ENCODE measurements at places on chromosomes 4 and X.
A peak's percentile ranks its signal among the peaks of the same experiment; 100 is the strongest.

- DNase-seq: no peak
These were observed 14.1 kb upstream of the CCNI start for GRCh38 chr4:77089866-77090265.

DNA sequence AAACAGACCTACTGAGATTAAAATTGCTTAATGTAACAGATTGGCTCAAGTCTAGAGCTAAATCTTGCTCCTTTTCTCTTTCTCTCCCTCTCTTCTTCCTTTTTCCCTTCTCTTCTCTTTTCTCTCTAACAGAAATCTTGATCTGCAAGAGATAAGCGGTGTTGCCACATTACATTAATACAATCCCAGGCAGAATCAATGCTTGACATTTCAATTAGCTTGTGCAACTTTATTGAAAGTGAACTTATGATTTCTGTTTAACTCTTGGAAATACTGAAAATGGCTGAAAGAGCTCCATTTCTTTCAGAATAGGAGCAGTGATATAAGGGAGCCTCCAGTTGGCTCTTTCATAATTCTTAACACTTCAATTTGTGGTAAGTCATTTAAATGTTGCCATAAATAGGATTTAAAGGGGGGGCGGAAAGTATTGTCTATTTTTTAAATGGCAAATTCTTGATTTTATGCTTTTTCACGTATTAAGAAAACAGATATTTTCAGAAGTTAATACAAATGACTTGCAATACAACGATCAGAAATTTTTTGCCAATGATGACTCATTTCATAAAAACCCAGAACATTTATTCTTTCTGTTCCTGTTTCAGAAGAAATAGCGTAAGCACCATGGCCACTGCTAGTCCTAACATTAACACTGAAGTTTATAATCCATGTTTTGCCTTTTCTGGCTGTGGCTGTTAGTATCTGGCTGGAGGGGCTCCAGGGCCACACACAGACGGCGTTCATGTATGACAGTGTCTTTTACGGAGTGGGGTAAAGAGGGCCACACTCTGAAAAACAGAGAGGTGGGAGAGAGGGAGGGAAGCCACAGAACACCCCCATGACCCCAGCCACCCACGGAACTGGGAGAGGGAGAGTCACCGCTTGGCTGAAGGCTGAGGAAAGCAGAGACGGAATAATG lies 115.7 kb upstream of the FAT1 start:
- DNase-seq: no peak

- DNase-seq: peak; percentile 84
These were observed at the start of gene SEPTIN6 for GRCh38 chrX:119693040-119693995. Gene SEPTIN6 (minus strand): TSS chrX:119693168. CDS start chrX:119693105, 63 bp downstream.

GRCh38 chrX:6558979-6559378 lies 24.1 kb upstream of the VCX3A start:
- DNase-seq: peak; percentile 80

GRCh38 chr4:123767806-123768205 lies 371.2 kb downstream of the SPRY1 start:
- no peak for DNase-seq

DNA sequence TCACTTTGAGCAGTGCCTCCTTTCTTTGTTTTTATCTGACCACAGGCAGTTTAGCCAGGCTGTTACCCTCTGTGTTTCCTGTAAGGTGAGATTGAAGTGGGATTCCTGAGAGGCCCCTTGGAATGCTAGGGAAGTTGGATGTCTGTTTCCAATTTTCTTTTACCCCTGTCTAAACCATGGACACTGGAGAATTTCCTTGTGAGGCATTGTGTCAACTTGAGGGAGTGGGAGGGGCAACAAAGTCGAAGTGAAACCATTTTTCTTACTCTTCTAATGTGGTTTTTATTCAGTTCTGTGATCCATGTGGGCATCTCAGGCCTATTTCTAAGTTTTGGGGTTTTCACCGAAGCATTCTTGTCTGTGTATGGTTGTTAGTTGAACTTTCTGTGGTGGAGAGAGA lies 296.1 kb upstream of the UGT8 start:
- no peak for DNase-seq

GRCh38 chr4:94455081-94455480 lies 3.3 kb downstream of the PDLIM5 start:
- DNase-seq: no peak

DNA sequence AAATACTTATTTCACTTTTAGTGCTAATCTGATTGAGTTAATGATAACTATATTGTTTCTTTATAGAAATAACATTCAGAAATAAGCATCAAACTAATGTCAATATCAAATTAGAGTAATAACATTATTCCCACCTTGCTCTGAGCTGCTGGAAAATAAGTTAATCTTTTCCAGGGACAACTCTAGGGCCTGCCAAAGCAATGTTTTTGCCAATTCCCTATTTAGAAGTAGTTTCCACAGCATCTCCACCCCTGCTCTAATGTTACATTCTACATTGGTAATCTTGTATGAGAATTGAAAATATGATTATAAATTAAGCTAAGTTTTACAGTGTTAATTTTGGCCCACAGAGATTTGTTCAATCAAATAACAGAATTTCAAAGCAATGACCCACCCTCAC lies 68.3 kb downstream of the REELD1 start:
- no peak for DNase-seq

- DNase-seq: no peak
These were observed 369.7 kb upstream of the TRAM1L1 start for GRCh38 chr4:117455088-117455487.

- DNase-seq: peak; percentile 63
These were observed 147.7 kb downstream of the CPEB2 start for GRCh38 chr4:15149839-15150592.

GRCh38 chr4:68375667-68376559 lies 26.0 kb upstream of the YTHDC1 start:
- DNase-seq: peak; percentile 22

DNA sequence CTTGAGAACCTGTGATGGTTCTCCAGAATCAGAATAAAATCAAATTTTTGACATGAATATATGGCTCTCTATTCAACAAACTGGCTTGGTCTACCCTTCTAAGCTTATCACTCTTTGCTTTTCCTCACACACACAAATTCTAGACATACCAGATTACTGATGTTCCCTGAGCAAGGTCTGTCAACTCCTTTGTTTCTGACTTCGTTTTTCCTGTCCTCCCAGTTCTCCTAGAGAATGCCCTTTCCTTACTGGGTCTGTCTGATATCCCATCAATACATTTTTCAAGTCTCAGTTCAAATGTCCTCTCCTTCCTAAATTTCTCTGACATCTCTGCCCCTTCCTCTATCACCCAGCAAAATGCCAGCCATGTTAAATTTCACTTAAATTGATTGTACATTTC lies 202.1 kb upstream of the IGFBP7 start:
- DNase-seq: no peak

DNA sequence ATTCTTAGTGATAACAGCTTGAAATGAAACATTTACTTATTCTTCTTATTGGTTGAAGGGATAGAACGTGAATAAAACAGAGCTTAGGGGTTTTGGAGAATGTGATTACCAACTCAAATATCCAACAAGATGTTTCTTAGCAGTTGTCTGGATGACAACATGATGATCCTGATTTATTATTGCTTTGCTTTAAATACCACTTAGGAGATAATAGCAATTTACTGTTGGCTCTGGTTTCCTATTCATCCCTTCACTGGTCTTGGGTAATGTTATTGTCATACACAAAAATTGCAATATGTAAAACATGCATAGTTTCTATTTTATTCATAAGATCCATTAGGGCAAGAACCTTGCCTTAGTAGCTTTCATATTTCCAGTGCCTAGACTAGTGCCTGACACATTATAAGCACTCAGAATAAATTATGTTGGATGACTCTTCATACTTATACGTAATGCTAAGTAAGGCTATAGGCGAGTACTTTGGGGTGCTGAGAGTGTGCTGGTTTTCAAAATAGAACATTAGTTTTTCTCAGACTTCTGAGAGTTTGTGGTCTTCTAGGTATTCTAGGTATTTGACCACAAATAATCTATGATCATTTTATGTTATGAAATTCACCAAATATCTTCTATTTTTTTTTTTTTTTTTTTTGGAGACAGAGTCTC lies 58.6 kb upstream of the PGRMC2 start:
- DNase-seq: no peak

DNA sequence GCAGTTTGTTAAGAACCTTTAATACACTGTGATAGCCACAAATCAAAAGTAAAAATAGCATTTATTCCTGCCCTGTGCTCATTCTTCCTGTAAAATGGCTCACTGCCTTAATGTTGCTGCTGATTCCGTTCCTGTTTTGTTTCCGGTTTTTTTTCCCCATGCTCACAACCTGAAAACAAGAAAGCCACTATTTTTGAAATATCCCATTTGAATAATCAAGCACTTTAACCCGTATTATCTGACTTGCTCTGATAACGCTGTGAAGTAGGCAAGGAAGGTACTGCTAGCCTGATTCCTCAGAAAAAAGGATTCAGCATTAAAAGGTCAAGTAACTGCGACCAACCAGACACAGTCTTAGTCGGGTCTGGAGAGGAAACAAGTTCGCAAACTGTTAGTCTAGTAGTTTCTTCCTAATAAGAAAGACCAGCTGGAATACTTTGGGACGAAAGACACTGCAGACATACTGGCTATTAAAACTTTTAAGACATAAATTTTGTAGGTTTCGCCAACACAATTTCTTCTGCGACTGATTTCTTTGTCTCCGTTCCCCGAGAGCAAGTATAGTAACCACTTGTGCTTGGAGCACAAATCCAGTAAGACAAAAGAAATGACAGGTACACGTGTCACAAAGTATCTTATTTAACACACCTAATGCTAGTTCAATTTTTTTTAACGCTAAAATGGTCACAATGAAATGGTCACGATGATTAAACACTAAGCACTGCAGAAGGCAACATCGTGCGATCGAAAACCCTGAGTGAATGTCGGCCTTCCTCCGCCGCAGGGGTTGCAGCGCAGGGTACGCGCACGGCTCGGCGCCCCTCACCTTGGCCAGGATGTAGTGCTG lies 802 bp downstream of the COX18 start:
- DNase-seq: peak; percentile 44

DNA sequence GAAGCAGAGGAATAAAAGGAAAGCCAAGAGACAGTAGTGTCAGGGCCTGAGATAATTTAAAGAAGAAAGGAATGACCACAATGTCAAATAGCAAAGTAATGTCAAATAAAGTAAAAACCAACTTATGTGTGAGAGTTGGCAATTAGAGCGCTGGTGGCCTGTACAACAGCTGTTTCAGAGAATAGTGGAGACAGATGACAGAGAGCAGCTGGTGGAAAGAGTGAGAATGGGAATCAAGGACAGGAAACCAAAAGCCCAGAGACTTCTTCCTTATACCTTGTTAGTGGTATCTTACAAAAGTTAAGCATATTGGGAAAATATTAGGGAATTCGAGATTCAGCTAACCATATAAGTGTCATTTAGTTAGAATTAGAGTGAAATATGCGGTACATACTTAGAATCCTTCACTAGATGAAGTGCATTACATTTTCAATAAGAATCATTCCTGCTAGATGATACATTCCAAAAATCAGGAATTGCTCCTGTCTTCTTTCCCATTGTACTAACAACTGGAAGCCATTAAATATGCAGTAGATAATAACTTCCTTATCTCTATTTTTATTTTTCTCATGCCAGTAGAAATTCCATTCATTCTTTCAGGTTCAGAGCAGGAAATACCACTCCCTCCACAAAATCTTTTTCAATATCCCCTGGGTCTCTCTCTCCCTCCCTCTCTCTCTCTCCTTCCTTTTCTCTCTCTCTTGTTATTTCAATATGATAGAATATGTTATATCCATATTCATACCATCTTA lies 525.4 kb downstream of the CENPC start:
- DNase-seq: no peak

DNA sequence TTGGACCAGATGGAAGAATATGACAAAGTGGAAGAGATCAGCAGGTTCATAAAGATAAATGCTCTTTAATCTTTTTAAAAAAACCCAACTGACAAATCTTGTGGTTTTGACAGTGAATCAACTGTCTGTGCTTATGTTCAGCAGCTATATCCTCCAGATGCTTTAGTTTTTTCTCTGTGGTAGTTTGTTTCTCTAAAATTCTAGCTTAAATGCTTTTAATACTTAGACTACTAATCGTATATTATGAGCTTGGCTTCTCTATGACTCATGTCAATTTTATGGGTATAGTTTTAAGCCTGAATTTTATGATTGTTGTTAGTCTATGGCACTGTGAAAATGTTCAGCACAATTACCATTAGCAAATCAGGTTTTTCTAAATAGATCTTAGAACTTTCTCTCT lies 12.9 kb downstream of the HHIP start:
- DNase-seq: no peak

- DNase-seq: no peak
These were observed 58.5 kb downstream of the APOO start for GRCh38 chrX:23849241-23849640.

DNA sequence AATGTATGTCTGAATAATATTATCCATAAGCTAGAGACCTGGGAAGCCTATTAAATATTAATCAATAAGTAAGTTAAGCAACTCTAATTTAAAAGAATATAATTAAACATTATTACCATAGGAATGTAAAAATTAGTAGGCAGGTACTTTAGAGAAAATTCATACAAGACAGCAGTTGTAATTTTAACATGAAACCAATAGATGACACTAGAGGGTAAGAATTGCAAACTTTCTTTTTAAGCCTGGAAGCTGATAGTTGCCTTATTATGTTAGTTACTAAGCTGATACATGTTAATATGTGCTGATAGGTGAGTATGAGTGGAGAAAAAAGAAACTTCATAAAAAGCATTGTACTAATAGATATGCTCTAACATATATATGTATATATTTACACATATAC lies 1157.4 kb downstream of the FAM133A start:
- no peak for DNase-seq

Data from SK-N-DZ (cell line).